ENCODE measurements at places on chromosomes 12 and 14.
A peak's percentile ranks its signal among the peaks of the same experiment; 100 is the strongest.

DNA sequence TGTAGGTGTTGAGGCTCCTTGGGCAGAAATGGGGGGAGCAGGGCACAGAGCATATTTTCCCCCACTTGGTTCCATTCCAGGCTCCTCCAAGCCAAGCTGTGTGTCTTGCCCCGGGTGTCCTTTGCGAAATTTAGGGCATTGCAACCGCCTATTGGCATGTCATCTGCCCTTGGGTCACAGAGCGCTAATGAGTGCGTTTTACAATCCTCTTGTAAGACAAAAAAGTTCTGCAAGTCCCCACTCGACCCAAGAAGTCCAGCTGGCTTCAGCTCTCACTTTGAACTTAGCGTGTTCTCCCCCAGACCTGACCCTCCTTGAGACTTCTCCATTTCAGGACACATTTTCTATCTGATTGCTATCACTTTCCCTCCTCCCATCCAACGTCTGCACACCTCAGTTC, 6.1 kb upstream of the LRTM2 start:
- no peak for DNase-seq

GRCh38 chr12:44058366-44058765, 222.5 kb downstream of the TMEM117 start:
- DNase-seq: no peak

GRCh38 chr14:23481979-23482822, 12.7 kb downstream of the NGDN start:
- no peak for DNase-seq

GRCh38 chr12:96828169-96828789, 78.8 kb upstream of the NEDD1 start:
- DNase-seq: peak; percentile 5

- no peak for DNase-seq
Measured at GRCh38 chr14:98233656-98234055, 1038.3 kb downstream of the BCL11B start.

- no peak for DNase-seq
Measured at GRCh38 chr12:62166525-62166924, 93.7 kb upstream of the USP15 start.

DNA sequence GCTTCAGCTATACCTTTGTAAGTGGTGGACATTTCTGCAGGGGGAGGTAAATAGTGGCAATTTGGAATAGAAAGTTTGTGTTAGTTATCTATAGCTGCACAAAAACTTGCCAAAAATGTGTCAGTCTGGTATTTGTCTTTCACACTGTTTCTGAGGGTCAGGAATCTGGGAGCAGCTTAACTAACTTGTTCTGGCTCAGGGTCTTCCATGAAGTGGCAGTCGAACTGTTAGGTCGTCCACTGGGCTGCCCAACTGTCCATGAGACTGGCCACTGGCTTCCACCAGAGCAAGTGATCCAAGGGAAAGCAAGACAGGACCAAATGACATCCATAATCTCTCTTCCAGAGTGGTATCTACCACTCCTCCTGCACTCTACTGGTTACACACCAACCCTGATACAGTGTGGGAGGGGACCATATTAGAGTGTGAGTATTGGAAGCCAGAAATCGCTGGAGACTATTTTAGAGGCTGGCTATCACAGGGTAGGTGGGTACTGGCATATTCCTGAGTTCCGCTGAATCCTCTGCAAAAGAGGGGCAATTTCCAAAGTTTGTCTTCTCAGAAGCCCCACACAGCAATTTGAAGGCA, 60.9 kb downstream of the DYRK2 start:
- no peak for DNase-seq

- peak; percentile 79 for DNase-seq
Measured at GRCh38 chr12:121803861-121804416, at the start of gene SETD1B. TSS of gene SETD1B (plus strand) at chr12:121804009. CDS start at chr12:121804738, 729 bp downstream.

DNA sequence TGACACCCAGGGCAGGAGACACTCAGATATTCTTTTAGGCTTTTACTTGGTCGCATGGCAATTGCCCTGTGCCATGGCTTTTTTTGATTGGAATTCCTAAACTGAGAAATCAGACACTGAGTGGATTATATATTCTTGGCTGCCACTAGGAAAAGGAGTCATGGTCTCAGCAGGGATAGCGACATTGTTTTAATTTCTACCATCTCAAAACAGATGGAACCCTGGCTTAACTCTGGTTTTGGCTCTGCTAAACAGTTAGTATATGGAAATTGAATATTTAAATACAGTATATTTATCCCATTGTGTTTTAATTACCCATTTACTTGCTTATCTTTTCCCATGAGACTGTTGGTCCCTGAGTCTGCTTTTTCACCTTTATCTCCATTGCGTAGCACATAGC, 84.0 kb downstream of the DACT1 start:
- DNase-seq: no peak

GRCh38 chr14:51612449-51612848, 39.3 kb upstream of the FRMD6 start:
- no peak for DNase-seq

DNA sequence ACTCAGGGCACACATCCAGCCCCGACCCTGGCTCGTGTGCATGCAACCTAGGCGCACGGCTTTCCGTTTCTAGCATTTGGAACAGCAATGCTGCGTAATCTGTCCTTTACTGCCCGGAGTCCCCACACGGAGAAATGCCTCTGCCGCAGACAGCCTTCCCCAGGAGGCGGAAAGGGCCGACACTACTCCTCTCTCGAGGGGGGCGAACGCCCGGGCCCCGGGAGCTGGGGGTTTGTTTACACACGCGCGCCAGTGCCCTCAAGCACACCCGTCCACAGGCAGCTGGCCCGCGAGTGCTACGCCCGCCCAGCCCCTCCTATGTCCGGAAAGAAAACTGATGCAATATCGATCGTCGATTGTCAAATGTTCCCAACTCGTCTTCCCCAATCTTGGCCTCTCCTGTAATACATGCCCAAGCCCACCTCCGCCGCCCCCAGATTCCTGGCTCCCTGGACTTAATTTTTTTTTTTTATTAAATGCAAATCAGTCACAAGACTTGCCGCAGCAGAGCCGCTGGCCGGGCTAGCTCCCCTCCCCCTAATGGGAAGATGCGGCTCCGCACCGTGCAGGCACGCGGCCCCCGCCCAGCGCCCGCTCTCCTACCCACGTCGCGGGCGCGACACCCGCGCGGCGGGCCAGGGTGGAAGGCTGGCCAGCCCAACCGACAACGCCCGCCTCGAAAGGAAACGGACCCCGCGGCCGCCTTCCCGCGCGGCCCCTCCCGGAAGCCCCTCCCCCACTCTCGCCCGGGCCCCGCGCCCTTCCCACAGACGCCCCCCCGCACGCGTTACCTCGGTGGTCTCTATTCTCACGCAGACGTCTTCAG, 642 bp downstream of the SLC38A2 start:
- DNase-seq: peak; percentile 70

- no peak for DNase-seq
Measured at GRCh38 chr12:27324530-27324929, 8.1 kb upstream of the BMAL2 start.

DNA sequence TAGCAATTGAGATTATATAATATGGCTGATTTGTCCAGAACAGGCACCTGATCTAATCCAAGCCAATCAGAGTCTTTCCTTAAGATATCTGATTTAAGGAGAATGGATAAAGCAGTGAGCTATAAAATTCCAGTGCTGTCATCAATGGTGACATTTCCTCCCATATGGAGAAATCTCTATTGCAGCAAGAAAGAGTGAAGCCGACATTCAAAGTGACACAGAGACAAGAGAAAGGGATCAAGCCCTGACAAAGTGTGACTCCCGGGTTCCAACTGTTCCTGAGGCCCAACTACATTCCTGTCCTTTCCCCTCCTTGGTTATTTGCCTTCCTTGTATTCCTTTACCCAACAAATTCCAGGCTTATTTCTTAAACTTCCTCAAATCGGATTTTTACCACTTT, 430.0 kb upstream of the SOX5 start:
- DNase-seq: no peak

DNA sequence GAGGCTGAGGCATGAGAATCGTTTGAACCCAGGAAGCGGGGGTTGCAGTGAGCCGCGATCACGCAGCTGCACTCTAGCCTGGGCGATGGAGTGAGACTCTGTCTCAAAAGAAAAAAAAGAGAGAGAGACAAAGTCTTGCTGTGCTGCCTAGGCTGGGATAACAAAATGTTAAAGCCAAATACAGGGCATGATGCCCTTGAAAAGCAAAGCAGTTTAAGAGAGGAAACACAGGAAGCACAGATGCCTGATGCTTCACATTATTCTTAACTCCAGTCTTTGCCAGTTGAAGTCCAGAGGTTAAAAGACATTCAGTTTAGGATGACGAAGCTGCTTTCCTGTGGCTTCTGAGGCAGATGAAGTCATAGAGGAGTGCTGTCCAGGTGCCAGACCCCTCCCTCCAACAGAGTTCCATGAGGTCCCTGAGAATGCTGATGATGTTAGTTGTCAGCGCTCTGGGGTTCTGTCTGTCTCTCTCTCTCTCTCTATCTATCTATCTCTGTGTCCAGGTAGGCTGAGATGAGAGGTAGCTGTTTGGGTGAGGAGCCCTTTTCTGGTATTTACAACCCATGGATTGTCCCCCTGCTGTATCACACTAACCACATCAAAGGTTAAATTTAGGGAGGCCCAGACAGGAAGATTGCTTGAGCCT, 4.9 kb upstream of the MRPL52 start:
- peak; percentile 76 for DNase-seq

GRCh38 chr12:59082952-59083351, 162.6 kb upstream of the LRIG3 start:
- DNase-seq: no peak

DNA sequence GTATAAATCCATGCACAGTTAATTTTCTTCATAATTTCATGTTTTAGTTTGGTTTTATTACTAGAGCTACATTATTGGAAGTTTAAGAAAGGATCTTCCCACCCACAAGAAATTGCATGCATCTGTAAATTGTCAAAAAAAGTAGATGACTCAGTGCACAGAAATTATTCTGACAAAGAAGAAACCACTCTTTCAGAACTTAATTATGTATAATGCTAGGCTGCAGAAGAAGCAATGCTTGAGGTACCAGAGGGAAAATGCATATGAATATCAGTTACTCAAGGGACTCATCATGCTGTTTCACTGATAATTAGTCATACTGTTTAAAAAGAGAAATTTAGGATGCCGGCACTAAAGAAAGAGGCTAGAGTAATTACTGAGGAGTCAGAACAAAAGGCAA, 147.0 kb downstream of the SLC16A7 start:
- no peak for DNase-seq

DNA sequence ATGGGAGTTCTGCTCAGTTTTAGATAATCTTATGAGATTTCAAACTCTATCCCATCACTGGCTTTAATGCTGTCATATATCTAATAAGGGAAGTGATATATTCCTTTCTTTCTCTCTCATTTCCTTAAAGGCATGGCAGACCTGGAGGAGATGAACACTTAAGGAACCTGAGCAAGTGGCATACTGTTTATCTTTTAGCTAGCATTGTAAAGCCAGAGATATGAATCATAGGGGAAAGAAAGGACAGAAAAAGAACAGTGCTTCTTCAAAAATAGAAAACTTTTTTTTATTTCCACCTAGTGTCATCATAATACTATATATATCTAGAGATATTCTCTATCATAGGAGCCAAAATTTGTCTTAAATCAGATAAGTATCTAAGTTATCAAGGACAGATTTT, 68.3 kb upstream of the PSMA6 start:
- DNase-seq: no peak

- no peak for DNase-seq
Measured at GRCh38 chr12:50103767-50104321, at the start of gene GPD1. TSS of gene GPD1 (plus strand) at chr12:50104008. CDS start at chr12:50104051, 43 bp downstream.

DNA sequence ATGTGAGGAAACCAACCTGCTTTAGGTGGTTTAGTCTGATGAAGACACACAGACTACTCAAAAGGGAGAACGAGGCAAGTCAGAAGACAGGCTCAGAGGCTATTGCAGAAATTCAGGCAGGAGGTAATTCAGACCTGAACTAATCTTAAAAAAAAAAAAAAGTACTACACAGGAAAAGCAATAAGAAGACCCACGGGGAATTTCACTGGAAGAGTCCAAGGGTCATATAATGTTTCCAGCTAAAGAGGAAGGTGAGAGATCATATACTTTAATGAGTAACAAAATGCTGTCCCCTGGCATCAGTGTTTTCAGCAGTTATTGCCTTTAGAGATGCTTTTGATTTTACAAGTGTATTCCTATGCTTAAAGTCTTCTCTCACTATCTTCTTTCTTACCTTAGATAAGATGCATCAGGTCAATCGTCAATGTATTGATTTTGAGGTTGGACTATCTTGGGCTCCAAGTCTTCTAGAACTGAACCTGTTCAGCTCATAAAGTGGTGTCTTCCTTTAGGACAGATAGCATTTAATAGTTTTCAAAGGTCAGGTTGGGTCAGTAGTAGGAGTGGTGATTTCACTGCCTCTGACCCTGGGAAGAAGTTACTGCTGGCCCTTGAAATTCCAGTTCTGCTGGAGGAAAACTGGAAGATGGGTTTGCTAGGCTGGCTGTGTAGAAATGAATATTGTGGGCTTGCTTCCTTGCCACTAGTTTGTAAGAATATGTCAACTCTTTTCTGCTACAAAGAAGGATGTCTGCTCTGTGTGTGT, 60.0 kb downstream of the FAR2 start:
- DNase-seq: no peak

DNA sequence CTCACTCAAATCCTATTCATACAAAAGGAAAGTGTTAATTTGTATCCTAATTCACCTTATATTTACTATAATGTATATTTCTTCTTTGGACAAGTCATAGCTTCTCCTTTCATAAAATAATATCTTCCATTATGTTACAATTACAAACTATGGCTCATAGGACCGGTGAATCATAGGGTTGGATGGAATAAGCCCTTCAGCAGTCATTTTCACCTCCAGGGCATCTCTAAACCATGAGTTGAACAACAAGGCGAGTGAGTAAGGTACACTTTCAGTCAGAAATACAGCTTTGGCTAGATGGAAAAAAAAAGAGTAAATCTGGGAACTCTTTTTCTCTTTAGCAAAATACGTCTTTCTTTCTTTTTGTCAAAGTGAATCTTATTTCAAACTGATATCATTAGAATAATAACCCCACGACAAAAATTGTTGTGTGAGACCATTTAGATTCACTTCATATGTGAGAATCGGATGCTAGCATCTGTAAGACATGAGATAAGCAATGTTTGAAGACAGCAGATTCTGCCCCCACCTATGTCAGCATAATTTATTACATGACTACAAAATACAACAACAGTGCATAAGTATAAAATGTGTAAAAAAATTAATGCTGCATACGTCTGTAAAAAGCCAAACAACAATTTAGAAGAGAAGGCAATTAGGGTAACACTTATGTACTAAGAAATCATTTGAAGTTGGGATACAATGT, 184.4 kb upstream of the SLC38A2 start:
- no peak for DNase-seq

GRCh38 chr12:79381248-79382208, 309.2 kb downstream of the PAWR start:
- DNase-seq: no peak

DNA sequence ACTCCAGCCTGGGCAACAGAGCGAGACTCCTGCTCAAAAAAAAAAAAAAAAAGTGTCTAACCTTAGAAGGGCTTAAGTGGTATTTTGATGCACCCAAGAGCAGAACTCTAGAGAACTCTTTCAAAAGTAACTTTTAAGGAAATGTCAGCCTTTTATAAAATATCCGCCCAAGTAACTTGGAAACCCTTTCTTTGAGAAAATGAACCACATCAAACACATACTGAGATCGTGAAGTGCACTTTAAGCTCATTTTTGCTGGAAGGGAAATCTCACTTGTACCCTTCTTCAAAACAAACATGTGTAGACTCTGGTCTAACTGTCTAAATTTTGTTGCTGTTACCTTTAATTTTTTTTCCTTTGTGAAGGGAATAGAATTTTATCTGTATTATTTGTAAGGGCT, 5.5 kb downstream of the C12orf56 start:
- no peak for DNase-seq
